ENCODE measurements at places on chromosomes 11 and 22.

- DNase-seq, result no peak
Measured at GRCh38 chr11:47786373-47786772, 19.2 kb upstream of the FNBP4 start.

- no peak for DNase-seq
Measured at GRCh38 chr11:16561150-16561549, 177.3 kb upstream of the C11orf58 start.

DNA sequence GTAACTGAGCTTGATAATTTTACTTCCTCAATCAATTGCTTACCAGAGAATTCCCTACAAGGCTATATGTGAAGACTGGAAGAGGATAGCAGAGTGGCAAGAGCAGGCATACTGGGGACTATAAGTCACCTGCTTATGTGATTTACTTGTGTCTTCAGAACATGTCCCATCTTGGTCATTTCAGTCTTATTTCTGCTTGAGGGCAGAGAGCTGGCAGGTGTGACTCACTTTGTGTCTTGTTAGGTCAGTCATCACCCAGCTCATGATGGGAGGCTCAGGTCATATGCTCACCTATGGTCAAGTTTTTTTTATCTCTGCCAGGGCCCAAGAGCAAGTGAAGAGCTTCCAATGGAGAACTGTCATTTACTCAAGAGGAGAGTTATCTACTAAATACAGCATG, 6.2 kb downstream of the SRSF8 start:
- no peak for DNase-seq

- no peak for DNase-seq
Measured at GRCh38 chr11:79033833-79034232, 407.0 kb downstream of the TENM4 start.

GRCh38 chr11:75851203-75851602, 36.2 kb downstream of the UVRAG start:
- DNase-seq, result no peak

- DNase-seq, result no peak
Measured at GRCh38 chr11:108685419-108686130, 20.7 kb downstream of the DDX10 start.

DNA sequence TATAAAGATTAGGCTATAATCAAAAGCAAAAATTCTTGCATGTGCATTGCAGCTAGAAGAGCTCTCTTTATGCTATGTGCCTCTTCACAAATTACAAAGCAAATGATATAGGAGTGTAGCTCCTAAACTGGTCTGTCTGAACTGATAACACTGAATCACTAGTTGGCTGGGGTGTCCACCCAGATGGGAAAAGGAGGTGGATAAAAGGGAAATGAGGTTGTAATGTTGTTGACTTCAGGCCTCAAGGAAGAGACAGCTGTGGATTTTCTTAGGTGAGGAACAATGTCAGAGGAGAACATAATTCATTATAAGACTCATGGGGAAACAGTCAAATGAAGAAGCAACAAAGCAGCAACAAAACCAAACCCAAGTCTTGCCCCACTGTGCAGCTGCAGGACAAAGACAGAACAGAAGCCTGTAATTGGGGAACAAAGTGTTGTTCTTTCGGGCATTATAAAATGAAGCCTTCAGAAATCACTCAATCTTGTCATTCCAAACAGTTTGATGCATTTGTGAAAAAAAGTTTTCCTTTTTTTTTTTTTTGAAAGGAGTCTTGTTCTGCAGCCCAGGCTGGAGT, 130.1 kb upstream of the DDI1 start:
- no peak for DNase-seq

DNA sequence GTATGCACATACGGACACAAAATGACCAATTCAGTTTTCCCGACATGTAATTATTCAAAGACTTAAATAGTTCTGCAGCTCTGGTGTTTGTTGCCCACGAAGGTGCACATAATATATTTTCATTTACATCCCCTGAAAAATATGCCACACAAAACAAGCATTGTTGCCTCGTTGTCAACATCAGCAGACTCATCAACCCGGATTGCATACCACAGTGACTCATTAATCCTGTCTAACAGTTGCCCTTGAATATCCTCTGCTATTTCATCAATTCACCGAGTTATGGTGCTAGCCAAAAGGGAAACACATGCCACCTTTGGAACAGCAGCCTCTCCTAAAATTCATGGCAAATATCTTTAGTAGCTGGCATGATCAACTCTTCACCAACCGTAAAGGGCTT, 582.2 kb downstream of the LRRC4C start:
- DNase-seq, result no peak

GRCh38 chr11:33706966-33707365, 6.3 kb upstream of the C11orf91 start:
- DNase-seq, result no peak

GRCh38 chr22:34395370-34395769, 475.1 kb upstream of the LARGE1 start:
- no peak for DNase-seq

GRCh38 chr22:29948385-29948769, 65.4 kb downstream of the MTMR3 start:
- no peak for DNase-seq

DNA sequence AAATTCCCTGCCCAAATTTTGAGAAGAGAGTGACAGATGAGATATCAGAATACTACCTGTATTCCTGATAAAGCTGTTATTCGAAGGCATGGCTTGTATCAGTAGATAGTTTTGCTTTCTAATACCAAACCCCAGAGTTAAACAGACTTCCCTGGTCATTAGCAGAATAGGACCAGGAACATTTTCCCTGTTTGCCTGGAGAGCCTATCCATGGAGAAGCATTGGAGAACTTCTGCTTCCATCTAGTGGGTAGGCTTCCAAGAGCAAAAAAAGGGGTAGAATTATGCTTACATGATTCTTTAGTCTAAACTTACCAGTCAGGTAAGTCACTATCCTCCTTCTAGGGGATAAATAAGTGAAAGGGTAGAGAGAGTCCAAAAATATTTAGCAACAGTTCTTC, 14.2 kb downstream of the PDE3B start:
- no peak for DNase-seq

DNA sequence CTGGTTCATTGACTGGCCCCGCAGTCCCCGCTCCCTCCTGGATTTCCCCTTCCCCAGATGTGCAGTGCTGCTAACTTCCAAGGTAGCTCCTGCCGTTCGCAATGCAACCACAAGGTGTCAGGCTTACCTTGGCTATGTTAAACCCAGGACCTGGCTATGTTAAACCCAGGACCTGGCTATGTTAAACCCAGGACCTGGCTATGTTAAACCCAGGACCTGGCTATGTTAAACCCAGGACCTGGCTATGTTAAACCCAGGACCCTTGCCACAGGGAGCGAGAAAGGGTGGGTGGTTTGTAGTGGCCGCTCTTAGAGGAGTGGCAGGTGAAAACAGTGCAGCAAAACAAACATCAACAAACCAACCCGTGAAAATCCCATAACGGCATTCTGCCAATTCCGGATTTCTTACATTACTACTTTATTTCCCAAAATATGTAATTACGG, 2.9 kb upstream of the ADAMTS8 start:
- peak; percentile 65 for DNase-seq

- no peak for DNase-seq
Measured at GRCh38 chr11:128837627-128838026, 29.5 kb downstream of the KCNJ1 start.

DNA sequence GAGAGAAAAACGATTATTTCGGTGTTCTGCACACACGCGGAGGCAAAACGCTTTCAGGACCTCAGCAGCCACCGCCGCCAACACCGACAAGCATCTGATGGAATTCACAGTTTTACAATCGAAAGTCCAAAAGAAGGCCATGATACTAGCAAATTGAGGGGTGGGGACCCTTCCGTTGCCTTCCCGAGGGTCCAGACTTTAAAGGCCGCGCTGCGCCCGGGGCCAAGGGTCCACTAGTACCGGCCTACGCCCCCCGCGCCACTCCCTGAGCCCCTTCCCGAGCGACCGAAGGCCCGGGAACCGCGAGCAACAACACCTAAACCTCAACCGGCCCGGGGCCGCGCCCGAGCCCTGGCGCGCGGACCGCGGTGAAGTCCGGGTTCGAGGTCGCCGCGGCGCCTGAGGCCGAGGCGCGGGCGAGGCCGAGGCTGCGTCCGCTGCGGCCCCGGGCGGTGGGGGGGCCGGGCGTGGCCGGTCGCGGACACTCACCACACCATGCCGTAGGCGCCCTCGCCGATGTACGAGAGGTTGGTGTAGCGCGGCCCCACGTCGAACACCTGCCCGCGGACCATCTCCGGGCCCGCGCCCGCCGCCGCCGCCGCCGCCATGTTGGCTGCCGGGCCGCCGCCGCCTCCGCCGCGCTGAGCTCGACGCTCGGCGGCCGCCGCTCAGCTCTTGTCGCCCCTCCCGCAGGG, 465 bp downstream of the MAPK1 start:
- DNase-seq, result no peak

DNA sequence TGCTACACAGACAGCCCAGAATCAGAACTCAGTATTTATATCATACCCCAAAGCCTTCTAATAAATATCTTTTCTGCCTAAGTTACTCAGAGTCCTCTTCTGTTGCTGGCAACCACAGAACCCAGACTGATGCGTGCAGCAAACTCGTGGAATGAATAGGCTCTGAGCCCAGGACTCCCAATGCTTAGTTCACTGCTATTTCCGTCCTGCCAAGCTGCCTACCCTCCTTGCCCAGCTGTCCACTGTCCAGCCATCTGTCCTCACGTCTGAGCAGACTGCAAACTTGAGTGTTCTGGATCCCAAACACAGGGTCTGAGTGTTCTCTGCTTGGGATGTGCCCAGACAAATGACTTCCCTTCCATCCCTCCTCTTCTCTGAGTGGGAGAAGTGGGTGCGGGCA, 19.4 kb downstream of the PTPN5 start:
- DNase-seq, result no peak

- no peak for DNase-seq
Measured at GRCh38 chr11:134041791-134042696, 26.8 kb upstream of the JAM3 start.

- no peak for DNase-seq
Measured at GRCh38 chr11:73975479-73975757, 7.2 kb downstream of the UCP2 start.

GRCh38 chr11:111106641-111107040, 138.9 kb upstream of the POU2AF2 start:
- no peak for DNase-seq

GRCh38 chr22:32574411-32574810, 99.8 kb downstream of the FBXO7 start:
- DNase-seq, result no peak

DNA sequence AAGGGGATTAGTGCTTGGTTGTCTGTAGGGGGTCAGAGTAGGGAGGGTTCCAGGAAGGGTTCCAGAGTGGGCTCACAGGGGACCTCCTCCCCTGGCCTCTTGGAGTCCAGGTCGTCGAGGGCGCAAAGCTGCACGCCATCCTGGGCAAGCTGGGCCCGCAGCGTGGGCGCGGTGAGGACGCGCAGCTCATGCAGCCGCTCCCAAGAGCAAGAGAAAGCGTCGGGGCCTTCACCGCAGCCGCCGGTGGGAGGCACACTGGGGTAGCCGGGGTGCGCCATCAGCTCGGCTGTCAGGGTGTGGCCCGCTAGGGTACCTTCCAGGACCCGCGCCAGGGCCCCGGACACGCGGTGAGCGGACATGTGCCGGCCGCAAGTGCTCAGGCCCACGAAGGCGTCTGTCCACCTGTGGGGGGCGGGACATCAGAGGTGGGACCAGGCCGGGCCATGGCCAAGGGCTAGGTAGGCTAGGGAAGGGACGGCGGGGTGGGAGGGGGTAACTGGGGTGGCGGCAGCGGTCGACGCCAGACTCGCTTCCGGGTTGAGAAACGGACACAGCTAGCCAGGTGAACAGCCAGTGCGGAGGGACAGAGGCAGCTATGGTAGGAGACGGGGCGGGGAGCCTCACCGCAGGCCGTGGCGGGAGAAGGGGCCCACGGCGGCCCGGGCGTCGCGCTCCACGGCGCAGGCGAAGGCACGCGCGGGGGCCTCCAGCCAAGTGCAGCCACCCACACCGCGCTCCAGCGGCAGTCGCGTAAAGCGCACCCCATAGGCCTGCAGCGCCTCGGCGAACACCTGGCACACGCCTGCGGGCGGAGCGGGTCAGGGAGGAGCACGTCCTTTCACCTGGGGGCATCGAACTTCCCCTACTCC, 1.2 kb downstream of the YDJC start:
- DNase-seq, result no peak

DNA sequence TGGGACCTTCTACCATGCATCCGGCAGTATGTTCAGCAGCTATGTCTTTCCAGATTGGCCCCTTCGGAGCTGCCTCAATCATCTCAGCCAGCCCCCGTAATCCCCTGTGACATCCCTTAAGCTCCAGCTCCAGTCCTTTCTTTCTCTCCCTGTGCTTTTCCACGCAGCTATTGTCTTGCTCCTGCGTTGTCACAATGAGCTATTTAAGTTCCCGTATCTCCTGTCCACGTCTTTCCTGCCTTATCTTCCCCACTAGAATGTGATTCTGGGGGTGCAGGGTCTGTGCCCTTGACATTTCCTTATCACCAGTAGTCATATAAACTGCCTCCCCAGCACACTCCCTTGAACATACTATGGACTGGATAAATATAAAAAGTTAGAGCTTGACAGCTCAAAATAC, 5.1 kb upstream of the ETS1 start:
- DNase-seq, result no peak

GRCh38 chr11:113281052-113281725, 33.2 kb upstream of the TTC12 start:
- no peak for DNase-seq

DNA sequence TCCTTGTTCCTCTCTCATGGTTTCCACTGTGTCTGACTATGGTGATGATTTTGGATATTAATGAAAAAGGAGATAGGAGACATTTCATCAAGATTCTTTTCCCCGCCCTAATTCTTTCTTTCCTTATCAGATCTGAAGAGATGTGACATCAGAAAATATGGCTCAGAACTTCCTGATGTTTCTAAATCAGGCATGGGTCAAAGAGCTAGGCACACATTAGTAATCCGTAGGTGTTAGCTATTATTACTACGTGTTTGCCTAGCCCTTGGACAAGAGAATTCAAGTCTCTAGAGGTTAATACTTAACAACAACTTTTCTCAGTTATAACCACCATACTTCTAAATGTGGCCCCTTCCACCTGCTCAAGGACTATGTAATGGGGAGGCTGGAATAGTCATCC, 5.8 kb downstream of the JOSD1 start:
- no peak for DNase-seq

DNA sequence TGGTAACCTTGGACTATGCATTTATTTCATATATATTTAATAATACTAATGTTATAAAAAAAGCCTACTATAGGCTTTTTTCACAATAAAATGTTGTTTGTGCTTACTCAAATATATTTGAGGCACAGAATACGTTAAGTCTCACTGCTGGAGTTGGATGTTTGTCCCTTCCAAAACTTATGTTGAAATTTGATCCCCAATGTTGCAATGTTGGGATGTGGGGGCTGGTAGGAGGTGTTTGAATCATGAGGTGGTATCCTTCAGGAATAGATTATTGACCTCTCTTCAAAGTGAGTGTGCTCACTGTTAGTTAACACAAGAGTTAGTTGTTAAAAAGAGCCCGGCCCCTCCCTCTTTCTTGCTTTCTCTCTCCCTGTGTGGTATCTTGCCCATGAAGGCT, 1295.9 kb downstream of the JRKL start:
- DNase-seq, result no peak

All from NCI-H526 treated with DMSO at 0.1 percent for 48 hours (cell line).